ENCODE measurements at places on chromosomes 11 and 22.
A peak's percentile ranks its signal among the peaks of the same experiment; 100 is the strongest.

DNA sequence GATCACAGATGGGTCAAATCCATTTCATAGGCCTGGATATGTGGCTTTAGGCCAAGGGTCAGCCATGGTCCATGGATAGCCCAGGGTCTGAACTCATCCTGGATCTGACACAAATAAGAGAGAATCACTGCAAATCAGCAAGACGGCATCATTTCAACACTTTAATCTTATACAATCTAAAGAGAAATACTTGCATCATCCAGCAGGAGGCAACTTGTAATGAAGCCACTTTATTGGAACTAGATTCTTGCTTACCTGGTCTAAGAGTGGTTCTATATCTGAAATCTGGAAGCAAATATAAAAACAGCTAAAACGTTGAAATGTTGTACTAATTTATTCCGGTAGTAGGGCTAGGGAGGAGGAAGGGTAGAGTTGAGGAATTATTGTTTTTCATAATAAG is 870.1 kb downstream of the JRKL start:
- DNase-seq, result no peak

DNA sequence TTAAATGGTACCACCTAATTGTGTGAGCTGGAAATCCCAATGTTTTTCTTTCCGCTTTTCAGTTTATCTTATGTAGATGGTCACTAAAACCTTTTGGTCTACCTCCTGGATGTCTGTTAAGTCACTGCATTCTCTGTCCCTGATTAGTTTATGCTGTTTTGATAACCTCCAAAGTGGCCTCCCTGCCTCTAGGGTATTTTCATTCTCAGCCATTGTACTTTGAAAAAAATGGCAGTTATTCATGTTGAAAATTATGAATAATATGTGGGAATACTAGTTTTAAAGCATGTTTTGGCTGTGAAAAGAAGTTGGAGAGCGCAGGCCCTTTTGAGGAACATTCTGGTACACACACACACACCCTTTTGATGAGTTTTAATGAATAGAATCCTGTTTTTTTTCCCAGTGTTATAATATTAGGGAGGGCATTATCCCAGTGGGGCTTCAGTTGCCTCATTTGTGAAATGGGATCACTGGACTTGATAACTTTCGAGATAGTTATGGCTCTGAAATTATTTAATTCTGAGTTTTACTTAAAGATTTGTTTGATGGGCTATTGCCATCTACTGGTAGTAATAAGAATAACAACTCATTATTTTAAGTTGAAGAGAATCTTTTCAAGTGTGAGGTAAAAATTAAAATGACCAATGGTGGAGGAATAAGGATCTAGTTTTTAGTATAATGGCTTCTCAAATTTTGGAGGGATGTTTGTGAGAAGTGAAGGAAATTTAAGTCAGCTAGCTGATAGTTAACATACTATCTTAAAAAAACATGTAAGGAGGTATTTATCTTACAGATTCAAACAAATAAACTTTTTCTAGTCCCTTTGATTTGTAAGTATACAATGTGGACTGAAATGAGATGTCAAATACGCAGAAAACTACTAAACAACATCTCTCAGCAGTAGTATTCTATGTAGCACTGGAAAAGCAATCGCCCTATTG is 3.9 kb downstream of the FDX1 start:
- no peak for DNase-seq

GRCh38 chr22:38284042-38284402 is 11.2 kb upstream of the TMEM184B start:
- peak; percentile 69 for DNase-seq

DNA sequence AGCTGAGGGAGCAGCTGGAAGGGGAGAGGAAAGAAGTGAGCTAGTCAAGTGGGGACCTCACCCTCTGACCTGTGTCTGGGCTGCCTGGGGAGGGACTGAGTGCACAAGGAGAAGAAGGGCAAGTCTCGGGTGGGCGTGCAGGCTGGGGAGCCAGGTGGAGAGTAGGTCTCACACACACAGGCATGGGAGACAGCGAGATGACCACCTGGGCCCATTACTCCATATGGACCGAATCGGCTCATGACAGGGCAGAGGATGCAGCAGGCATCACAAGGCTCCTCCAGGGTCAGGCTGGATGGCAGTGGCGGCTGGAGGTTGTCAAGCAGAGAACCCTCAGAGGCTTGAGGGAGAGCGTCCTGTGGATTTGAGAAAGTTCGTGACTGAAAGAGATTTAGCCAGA is 63.5 kb downstream of the CEP164 start:
- no peak for DNase-seq

DNA sequence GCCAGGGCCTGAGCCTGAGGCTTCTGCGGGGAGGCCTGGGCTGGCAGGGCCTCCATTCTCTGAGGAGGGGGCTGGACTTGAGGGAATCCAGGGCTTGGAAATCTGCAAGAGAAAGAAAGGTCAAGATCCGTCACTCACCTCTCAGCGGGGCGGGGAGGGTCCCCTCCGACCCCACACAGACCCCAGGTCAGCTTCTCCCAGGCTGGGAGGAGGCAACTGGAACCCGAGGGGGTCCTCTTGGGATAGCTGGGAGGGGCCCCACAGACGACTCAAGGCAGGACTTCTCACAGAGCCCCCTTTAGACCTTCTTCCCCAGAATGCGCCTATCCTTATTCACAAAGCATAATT is 11.0 kb downstream of the TNKS1BP1 start:
- DNase-seq, result no peak

DNA sequence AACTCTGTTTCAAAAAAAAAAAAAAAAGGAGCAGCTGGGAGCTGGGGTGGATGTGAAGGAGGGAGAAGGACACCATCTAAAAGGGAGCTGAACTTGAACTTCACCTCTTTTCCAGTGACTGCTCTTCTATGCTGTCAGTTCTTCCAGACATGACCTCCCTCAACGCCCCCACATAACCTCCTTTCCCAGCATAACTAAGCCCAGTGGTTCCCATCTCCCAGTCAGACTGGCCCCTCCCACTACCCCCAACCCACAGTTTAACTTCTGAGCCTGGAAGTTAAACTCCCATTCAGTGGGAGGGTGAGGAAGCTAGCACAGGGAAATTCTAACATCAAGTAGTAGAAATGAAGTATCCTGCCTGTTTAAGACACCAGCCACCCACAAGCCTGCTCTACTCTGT is 1.8 kb downstream of the ARHGAP1 start:
- DNase-seq, result no peak

DNA sequence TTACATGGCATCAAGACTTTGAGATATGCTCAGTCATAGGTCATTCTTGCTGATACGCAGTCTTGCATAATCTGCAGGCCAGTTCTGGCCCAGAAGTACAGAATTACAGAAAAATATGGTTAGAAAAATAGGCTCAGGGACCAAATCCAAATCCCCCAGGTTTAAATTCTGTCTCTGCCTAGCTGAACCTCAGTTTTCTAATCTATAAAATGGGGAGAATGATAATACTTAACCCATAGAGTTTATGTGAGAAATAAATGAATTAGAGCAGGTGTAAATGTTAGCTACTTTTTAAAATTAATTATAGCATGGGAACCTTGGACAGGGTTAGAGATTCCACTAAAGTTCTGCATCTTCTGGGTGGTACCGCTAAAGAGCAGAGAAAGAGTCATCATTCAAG is 52.3 kb upstream of the FAM181B start:
- DNase-seq, result no peak

DNA sequence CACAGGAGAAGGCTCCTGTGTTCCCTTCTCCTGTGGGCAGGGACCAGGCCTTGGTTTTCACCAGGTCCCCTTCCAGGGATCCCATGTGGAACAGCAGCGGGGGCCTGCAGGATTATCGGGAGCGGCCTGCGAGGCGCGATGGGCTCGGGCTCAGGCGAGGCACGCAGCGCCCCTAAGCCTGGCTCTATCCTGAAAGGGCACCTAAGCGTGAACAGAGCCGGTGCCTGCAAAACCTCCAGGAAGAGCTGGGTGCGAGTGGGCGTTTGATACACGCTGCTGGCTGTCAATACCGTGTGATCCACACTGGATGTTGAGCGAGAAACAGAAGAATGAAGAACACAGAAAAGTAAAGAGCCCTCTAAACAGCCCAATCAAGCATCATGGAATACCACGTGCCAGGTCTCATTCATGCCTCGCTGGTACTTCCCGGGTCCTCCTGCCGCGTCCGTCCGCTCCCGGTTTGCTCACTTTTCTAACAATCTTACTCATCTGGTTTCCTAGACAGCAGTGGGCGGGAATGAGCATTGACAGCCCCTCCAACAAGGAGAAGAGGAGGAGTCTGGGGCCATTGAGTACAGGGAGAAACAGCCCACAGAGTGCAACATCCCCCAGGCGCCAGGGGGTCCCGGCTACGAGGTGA is 12.5 kb downstream of the OSBPL5 start:
- DNase-seq, result peak; percentile 78

DNA sequence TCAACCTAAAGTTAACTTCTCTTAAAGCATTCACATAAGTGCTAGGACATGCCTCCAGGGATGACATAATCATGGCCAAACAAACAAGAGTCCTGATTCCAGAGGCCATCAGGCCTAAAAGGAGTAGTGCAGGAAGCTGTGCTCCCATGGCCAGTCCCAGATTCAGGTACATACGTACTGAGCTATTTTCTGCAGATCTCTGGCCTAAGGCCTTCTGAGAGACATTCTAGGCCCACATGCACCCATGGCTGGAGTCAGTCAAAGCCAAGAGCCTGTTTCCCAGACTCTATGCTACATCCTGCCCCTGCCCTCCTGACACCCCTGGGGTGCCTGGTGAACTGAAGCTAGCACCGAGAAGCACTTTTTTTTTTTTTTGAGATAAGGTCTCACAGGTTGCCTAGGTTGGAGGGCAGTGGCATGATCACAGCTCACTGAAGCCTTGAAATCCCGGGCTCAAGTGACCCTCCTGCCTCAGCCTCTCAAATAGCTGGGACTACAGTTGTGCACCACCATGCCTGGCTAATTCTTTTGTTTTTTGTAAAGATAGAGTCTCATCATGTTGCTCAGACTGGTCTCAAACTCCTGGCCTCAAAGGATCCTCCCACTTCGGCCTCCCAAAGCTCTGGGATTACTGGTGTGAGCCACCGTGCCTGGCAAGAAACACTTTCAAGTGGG is 553 bp downstream of the CD3D start:
- no peak for DNase-seq

GRCh38 chr11:20016526-20016925 is 143.7 kb downstream of the DBX1 start:
- no peak for DNase-seq

DNA sequence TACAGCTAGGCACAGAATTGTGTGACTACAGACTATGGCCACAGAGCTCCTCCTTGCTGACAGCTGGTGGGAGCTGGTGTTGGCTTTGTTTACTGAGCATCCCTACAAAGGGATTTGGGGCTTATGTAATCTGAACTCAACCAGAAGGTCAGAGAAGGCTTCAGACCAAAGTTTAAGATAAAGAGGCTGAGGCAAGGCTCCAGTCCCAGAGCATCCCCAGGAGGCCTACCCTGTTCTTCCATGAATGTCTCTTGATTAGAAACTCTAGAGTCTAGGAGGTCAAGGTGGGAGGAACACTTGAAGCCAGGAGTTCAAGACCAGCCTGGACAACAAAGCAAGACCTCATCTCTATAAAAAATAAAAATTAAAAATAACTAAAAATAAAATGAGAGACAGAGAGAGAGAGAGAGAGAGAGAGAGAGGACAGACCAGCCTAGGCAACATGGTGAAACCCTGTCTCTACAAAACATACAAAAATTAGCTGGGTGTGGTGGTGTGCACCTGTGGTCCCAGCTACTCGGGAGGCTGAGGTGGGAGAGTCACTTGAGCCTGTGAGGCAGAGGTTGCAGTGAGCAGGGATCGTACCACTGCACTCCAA is 125.5 kb upstream of the SERPIND1 start:
- no peak for DNase-seq

- DNase-seq, result no peak
Measured at GRCh38 chr11:78192911-78193351, 4.2 kb downstream of the USP35 start.

DNA sequence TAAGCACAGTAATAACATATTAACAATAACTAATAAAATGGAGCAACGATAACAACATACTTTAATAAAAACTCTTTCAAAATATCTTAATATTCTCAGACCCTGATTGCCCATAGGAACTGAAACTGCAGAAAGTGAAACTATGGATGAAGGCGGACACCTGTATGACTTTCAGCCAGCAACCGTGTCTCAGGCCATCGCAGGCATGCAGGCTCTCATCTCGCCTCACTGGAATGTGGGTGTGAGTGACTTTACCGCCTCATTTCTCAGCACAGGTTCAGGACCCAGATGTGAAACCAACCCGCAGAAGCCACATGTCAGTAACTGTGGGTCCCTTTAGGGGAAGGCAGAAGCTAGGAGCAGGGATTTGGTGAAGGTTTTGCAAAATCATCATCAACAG is 539.1 kb downstream of the FAM181B start:
- DNase-seq, result no peak

DNA sequence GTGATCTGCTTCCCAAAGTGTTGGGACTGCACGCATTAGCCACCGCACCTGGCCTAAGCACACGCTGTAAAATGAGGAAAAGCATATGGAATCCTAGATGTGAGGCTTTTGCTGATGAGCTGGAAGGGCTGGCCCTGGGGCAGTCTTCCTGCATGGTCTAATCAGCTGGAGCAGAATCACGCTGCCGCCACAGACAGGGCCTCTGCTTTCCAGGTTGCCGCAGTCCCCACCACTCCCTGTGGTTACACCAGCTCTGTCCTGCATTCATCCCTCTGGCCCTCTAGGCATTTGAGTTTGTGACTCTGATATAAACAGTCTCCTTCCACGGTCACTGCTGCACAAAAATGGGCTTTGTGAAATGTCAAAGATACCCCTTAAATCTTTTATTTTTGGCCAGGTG is 17.1 kb downstream of the RPS6KA4 start:
- no peak for DNase-seq

DNA sequence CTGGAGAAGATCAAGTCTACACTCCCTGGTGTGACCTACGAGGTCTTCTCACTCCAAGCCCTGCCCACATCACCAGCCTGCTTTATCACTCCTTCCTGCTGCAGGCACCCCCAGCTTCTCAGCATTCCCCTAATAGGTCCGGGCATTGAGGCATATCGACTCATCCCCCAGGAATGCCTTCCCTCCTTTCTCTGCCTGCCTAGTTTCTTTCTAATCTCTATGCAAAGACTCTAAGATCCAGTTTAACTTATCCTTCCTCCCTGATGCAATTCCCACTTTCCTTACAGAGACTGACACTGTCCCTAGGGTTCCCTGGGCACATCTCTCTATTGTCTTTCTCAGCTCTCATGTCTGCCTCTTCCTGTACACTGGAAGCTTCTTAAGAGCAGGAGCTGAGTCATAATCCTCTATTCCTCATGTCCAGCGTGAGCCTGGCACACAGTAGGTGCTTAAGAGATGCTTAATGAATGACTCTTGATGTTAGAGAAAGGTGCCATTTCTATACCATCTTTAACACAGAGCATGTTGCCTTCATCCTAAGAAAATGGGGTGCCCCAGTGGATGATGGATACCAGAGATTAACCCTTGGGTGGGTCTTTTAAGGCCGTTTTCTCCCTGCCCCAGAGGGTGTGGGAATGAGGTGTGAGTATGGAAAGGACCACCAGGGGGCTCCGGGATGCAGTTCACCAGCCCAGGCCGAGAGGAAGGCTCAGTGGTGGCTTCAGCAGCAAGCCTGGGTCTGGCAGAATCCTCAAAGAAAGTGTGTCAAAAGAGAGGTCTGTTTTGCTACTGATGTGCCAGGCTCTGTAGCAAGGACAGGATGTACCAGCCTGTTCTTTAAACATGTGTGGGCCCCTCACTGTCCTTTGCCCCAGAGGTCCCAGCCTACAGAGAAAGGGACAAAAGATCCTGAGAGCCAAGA is 34.7 kb downstream of the PARVA start:
- DNase-seq, result peak; percentile 85
